ENCODE measurements at places on chromosomes 1 and 21.
A peak's percentile ranks its signal among the peaks of the same experiment; 100 is the strongest.

DNA sequence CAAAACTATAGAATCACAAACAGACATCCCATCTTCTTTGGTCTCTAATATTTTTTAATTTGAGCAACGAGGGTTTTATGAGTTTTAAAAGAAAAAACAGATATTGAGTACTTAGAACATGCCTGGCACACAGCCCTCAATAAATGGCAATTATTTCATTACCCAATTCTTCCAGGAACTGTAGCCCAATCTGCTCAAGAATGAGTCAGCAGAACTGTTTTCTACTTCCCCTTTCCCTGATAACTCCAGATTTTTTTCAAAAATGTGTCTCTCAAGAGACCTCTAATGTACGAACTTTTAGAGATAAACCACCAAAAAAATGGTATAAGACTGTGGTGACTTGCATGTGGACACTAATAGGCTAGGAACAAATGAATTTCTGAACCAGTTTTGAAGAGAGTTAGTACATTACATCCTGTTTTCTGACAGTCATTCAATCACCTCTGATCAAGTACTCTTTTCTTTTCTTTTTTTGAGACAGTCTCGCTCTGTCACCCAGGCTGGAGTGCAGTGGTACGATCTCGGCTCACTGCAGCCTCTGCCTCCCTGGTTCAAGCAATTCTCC, 11.5 kb downstream of the ABL2 start:
- no peak overlapping the region for H3K4me3 ChIP-seq
- no peak overlapping the region for H3K27ac ChIP-seq
- peaks cover 14% of the 10 kb centered on the region for H3K4me1 ChIP-seq
- peaks cover 6% of the 10 kb centered on the region for H3K36me3 ChIP-seq
- H3K27me3 ChIP-seq = no peaks in the 10 kb centered on the region

- no peak overlapping the region for H3K4me3 ChIP-seq
- peaks cover 22% of the 10 kb centered on the region for H3K27me3 ChIP-seq
- H3K27ac ChIP-seq = no peak overlapping the region
- H3K36me3 ChIP-seq = no peaks in the 10 kb centered on the region
- DNase-seq = peak; percentile 21
- H3K4me1 ChIP-seq = peaks cover 7% of the 10 kb centered on the region
Measured at GRCh38 chr1:21814241-21814918, 2.3 kb downstream of the LDLRAD2 start.

DNA sequence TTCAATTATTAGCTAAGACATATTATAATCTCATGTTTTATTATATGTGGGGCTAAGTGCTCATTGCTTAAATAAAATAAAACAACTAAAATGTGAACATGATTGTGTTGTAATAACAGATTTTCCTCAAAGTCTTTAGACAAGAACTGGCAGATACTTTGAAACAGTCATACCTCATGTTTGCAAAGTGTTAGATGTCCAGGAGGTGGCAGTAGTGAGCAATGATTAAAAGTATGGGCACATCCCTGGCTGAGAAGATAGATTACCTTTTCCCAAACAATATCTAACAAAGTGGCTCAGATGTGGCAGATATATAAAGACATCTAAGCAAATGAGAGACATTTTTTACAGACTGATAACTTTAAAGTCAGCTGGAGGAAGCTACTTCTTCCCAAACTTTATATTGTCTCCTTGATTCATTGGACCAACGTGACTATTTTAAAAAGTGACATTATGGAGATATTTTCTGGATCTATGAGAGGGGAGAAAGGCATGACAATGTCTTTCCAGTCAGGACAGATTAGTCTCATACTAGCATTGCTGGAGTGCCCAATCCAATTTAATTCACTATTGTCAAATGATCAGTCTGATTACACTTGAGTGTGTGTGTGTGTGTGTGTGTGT, 269.8 kb downstream of the S1PR1 start:
- H3K27ac ChIP-seq = no peak overlapping the region
- no peaks in the 10 kb centered on the region for H3K4me1 ChIP-seq
- no peak overlapping the region for H3K4me3 ChIP-seq

DNA sequence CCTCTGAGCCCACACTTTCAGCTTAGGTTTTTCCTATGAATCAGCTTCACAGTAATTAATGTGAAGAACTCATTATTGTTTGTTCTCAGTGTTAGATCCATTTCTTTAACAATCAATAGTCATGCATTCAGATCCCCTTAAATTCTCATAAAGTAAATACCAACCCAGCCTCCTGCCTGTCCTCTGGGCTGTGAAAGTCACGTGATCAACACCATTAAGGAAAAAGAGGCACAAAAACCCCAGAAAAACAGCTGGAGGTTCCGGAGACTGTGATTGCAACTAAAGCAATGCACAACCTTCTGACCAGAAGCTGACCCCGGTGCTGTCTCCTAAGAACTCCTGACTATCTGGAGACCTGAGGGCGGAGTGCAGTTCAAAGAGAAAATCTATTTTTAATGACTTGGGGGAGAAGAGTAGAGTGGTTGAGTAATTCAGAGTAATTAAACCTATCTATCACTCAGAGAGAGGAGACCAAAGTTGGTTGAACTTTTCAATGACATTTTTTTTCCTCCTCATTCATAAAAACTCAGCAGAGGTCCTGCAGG, 132.5 kb downstream of the PLXNA2 start:
- peaks cover 7% of the 10 kb centered on the region for H3K27me3 ChIP-seq
- no peak overlapping the region for H3K4me3 ChIP-seq
- H3K27ac ChIP-seq = no peak overlapping the region
- no peaks in the 10 kb centered on the region for H3K4me1 ChIP-seq
- no peak for DNase-seq
- H3K36me3 ChIP-seq = no peaks in the 10 kb centered on the region

GRCh38 chr1:226083302-226084101, 21.0 kb downstream of the H3-3A start:
- H3K27me3 ChIP-seq = peaks cover 6% of the 10 kb centered on the region
- H3K4me3 ChIP-seq = peak overlapping the region; percentile 93
- H3K36me3 ChIP-seq = no peaks in the 10 kb centered on the region
- peak; percentile 91 for DNase-seq
- H3K27ac ChIP-seq = peak overlapping the region; percentile 54
- H3K4me1 ChIP-seq = peaks cover 8% of the 10 kb centered on the region

DNA sequence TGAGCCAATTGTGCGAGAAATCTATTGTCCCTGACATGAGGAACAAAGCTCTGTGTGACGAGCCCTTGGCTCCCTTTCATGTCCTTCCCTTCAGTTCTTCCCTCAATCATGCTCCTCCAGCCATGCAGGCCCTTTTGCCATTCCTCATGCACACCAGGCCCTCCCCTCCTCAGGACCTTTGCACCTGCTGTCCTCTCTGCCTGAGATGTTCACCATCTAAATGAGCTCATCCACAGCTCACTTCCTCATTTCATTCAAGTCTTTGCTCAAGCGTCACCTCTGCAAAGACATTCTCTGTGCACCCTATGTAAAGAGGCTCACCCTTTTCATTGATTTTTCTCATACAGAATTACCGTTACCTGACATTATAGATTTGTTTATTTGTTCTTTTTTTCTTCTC, 43.7 kb downstream of the C8B start:
- no peaks in the 10 kb centered on the region for H3K36me3 ChIP-seq
- H3K4me1 ChIP-seq = no peaks in the 10 kb centered on the region
- H3K27ac ChIP-seq = no peak overlapping the region
- H3K27me3 ChIP-seq = no peaks in the 10 kb centered on the region
- no peak overlapping the region for H3K4me3 ChIP-seq

- DNase-seq = peak; percentile 78
- H3K4me1 ChIP-seq = peaks cover 63% of the 10 kb centered on the region
- H3K27me3 ChIP-seq = no peaks in the 10 kb centered on the region
- H3K27ac ChIP-seq = peak overlapping the region; percentile 53
Measured at GRCh38 chr1:116817582-116818064, 63.4 kb downstream of the CD2 start.

GRCh38 chr1:184485751-184486723, 99.2 kb downstream of the C1orf21 start:
- H3K27me3 ChIP-seq = no peaks in the 10 kb centered on the region
- no peak overlapping the region for H3K4me3 ChIP-seq
- DNase-seq = no peak
- peaks cover 2% of the 10 kb centered on the region for H3K4me1 ChIP-seq

GRCh38 chr1:195909061-195909460, 699.2 kb downstream of the KCNT2 start:
- no peak overlapping the region for H3K27ac ChIP-seq
- H3K4me1 ChIP-seq = no peaks in the 10 kb centered on the region
- no peak overlapping the region for H3K4me3 ChIP-seq
- H3K27me3 ChIP-seq = no peaks in the 10 kb centered on the region

DNA sequence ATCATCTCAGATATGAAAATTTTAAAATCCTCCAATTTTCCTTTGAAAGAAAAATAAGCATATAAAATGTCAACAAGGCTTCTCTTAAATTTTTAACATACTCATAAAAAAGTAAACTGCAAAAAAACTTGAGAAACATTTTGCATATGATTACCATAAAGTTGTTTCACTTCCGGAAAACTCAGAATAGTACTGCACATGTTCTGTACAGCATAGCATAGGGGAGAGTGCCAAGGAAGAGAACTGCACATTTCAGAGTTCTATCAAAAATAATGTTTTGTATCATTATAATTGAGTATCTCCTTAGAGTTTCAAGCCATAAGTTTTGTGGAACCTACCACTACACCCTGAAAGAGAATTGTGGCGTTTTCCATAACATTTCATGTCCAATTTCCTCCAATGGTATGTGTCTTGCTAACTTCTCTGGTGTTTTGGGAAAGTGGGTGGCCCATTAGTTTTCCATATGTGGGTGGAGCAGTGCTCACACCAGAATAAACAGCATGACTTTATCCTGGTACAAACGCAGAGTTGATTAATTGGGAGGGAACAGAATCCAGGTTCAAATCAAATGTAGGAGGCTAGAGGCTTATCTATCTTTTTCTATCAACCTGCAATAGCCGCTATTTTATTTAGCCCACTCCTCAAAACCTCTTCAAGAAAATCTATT, 430.9 kb downstream of the LMO4 start:
- no peak overlapping the region for H3K4me3 ChIP-seq
- H3K27ac ChIP-seq = no peak overlapping the region
- H3K4me1 ChIP-seq = no peaks in the 10 kb centered on the region
- no peak for DNase-seq
- H3K27me3 ChIP-seq = no peaks in the 10 kb centered on the region

Data from activated CD4-positive, alpha-beta memory T cell treated with anti-CD3 and anti-CD28 coated beads, Interleukin-2, amount 10 ng/mL, durations not matched to agents 7 days and 5 days (primary cell).